ENCODE measurements at places on chromosomes 13 and 19. TPM values are rescaled to one million over a fixed set of nuclear protein-coding genes. Genes with fewer than 3 reads are reported as not detected.

Gene PTGIR
- not detected for total RNA-seq

Gene C3
- 45.2 TPM for total RNA-seq

Gene OVOL3
- total RNA-seq, result not detected

Gene ALG5
- 43.8 TPM for total RNA-seq

Gene GPR18
- not detected for total RNA-seq

Gene RFPL4A
- total RNA-seq, result 0.22 TPM

Gene MIR17HG
- total RNA-seq, result 2.3 TPM

Gene PAK4
- 94.7 TPM for total RNA-seq

Gene FFAR2
- total RNA-seq, result not detected

Gene SLAIN1
- total RNA-seq, result 0.55 TPM

Gene ERICH6B
- total RNA-seq, result not detected

Gene NKPD1
- 0.13 TPM for total RNA-seq

Gene MATK
- total RNA-seq, result 1.4 TPM

Gene SIGLEC5
- not detected for total RNA-seq

Gene SPACA4
- not detected for total RNA-seq

Gene ISOC2
- total RNA-seq, result 54.3 TPM

Gene AZU1
- not detected for total RNA-seq

Gene ZNF749
- total RNA-seq, result 13.7 TPM

Gene ZNF792
- total RNA-seq, result 1.9 TPM

Gene PEX11G
- total RNA-seq, result 1.8 TPM

Gene NCCRP1
- 1.3 TPM for total RNA-seq

Gene SOHLH2
- total RNA-seq, result not detected

Gene KLK3
- total RNA-seq, result not detected

Gene IZUMO2
- not detected for total RNA-seq

Gene RAB4B
- total RNA-seq, result 18.5 TPM

Gene IL4I1
- total RNA-seq, result 0.79 TPM

Gene FFAR3
- total RNA-seq, result not detected

Gene PGLYRP1
- total RNA-seq, result not detected

Gene PBX4
- 1.9 TPM for total RNA-seq

Gene MAP4K1
- total RNA-seq, result 0.54 TPM

Gene CGB2
- total RNA-seq, result 0.54 TPM

Gene CYP2F1
- total RNA-seq, result not detected

Gene ZNF729
- total RNA-seq, result not detected

Gene ZNF534
- total RNA-seq, result not detected
